ENCODE measurements at places on chromosomes 1 and 21.
A peak's percentile ranks its signal among the peaks of the same experiment; 100 is the strongest.

GRCh38 chr1:196887515-196888239 lies at the start of gene CFHR4:
CFHR4 (plus strand) TSS chr1:196888052; CDS start chr1:196888151, 99 bp downstream.
- no peak for DNase-seq

- DNase-seq, result no peak
These were observed 24.2 kb upstream of the CTBS start for GRCh38 chr1:84598418-84598817.

DNA sequence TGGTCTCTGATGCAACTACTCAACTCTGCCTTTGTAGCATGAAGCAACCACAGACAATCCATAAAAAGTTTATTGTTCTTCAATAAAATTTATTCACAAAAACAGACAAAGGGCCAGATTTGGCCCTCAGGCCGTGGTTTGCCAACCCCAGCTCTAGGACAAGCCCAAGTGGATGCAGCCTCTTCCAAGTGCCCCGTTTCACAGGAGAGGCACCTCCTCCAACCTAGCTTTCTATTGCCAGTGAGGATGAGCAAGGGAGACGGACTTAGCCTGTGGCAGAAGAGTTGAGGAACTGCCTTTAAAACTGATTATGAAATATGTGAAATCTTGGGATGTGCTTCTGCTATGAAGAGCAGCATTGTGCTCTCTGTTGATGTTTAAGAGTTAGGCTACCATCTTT lies 105.4 kb downstream of the PSMG1 start:
- DNase-seq, result no peak

DNA sequence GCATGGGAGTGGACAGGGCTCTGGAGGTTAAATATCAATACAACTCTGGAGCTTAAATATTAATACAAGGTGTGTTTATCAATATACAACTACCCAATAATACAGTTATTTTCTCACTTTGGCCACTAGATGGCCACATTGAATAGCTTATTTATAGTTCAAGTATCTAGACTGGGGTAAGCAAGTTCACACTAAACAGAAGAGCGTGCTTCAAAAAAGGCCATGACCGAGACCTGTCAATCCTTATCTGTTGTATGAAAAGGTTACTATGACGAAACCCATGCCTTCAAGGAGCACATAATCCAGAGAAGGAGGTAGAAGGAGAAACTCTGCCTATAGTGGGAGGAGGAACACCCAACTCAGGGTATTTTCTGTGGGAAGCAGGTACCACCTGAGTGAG lies 29.1 kb downstream of the CHML start:
- peak; percentile 23 for DNase-seq

DNA sequence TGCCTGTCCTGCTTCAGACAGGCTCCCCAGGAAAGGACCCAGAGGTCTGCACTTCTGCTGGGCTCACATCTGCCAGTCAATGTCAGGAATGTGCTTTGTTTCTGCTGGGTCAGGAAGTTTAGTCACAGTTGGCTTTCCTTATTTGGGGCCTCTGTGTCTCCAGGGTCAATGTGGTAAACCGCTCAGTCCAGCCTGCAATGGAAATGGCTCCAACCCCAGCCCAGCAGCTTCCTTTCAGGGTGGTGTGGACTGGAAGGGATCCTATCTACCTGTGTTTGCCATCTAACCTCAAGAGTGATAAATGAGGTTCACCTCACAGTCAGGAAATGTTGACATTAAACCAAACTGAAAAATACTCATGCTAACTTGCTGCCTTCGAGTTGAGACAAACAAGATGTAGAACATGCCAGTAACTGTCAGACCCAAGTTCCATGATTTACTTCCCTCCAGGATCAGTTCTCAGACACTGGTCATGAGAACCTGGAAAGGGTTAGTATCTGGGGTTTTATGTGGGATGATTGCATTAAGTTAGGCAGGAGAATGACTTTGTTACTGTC lies 20.3 kb downstream of the ENO1 start:
- no peak for DNase-seq

GRCh38 chr1:5098981-5099385 lies 444.6 kb downstream of the AJAP1 start:
- peak; percentile 31 for DNase-seq

DNA sequence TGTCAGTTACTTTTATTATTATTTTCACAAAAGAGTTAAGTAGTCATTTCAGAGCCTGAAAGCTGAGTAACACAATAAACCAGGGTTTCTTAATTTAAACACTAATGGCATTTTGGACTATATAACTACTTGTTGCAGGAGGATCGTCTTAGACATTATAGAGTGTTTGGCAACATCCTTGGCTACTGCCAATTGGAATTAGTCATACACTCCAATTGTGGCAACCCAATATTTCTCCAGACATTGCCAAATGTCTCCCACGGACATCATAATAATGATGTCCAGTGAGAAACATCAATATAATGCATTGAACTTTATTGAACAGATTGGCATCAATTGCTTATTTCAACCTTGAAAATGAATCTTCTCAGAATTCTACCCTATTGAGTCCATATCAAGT lies 441.9 kb upstream of the ADGRL4 start:
- DNase-seq, result no peak

GRCh38 chr1:202692959-202693555 lies 17.2 kb downstream of the SYT2 start:
- DNase-seq, result no peak

DNA sequence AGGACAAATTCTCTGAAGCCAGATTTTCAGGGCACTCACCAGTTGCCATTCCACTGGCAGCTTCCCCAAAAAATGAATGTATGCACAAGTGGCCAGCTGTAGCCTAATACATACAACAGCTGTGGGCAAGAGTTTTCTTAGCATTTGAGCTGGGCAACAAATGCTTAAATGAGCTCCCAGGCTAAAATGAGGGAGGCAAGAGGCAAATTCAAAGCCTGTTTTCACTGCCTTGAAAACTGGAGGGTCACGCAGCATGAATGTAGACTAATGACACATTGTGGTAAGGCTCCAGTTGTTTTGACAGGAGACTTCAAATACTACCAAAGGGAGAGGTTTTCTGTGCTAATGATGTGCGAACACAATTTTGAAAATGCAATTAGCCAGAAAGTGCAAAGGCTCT lies 88.2 kb downstream of the TIAM1 start:
- DNase-seq, result no peak

DNA sequence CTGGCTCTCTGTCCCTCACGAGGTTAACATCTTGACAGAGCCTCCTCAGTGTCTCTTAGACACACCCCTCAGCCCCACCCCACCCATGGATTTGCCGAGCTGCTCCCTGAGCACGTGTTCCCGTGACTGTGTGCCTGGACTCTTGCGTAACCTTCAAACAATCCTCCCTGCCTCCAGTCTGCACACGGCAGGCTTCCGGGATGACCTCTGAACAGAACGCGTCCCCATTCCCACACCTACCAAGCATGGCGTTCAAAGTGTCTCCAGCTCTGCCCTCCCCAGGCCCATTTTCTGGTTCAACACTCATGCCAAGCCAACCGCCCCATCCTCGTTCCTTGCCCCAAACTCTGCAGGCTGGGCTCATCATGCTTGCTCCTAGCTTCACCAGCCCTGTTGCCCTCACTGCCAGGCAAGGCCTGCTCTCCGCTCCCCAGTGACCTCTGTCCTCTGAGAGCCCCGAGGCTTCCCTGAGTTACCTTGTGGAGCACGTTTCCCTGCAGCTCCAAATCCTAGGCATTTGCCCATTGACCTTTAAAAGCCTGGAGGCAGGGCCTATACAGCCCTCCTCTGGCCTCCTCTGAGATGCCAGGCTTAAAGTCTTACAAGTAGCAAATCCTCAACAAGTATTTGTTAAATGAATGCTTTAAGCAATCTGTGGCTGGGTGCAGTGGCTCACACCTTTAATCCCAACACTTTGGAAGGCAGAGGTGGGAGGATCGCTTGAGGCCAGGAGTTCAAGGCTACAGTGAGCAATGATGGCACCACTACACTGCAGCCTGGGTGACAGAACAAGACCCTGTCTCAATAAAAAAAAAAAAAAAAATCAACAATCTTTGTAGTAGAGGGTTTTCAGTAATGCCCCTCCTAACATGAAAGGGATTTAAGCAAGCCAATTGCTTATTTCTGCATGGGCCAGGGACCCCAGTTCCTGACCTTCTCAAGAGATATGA lies 5.0 kb downstream of the AGT start:
- no peak for DNase-seq

- DNase-seq, result no peak
These were observed 14.8 kb upstream of the BCL9 start for GRCh38 chr1:147526501-147526900.

GRCh38 chr1:119987112-119987511 lies 82.3 kb downstream of the NOTCH2 start:
- DNase-seq, result no peak

GRCh38 chr1:217469983-217470382 lies 160.9 kb downstream of the GPATCH2 start:
- DNase-seq, result no peak

DNA sequence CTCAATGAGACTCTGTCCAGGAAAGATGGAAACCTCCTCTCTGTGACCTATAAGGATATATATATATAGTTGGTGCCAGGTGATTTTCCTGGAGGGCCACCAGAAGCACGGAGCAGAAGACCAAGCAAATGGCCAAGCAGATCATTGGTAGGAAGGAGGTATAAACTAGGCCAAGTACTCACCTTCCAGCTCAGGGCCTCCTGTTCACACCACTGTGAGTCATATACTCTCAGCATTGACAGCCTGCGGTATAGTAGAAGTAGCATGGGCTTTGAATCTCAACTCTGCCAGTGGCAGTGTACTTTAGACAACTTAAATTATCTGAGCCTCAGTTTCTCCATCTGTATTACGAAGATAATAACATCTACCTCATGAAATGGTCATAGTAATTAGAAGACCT lies 15.4 kb downstream of the IL12RB2 start:
- DNase-seq, result no peak

DNA sequence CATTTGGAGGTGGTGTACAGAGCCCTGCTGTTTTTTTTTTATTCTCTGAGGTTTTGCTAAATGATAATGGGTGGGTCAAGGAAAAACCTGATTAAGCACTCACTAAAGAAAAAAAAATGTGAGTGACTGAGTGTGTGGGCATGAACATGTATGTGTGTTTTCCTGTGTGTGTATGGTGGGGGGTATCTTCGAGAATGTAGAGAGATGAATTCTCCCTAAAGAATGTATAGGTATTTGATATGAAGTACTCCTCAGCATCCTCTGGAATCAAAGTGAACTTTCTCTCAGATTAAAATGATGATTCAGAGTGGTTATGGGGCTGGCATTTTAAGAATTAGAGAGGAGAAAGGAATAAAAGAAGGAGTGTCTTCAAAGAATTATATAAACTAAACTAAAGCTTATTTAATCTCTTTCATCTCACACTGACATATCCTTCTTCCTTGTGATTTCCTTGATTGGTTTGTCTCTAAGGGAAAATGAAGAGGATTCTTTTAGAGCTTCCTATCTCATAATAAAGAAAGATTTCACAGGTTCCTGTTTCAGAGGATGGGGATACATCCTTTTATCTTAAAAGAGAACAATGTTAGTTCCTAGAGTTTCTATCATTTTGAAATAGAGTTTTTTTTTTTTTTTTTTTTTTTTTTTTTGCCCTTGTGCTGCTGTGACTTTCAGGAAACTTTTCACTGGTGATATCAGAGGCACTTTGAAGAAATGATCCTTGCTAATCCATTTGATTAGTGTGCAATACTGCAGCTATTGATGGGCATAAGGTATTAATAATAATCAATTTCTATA lies 23.9 kb downstream of the S1PR1 start:
- no peak for DNase-seq

DNA sequence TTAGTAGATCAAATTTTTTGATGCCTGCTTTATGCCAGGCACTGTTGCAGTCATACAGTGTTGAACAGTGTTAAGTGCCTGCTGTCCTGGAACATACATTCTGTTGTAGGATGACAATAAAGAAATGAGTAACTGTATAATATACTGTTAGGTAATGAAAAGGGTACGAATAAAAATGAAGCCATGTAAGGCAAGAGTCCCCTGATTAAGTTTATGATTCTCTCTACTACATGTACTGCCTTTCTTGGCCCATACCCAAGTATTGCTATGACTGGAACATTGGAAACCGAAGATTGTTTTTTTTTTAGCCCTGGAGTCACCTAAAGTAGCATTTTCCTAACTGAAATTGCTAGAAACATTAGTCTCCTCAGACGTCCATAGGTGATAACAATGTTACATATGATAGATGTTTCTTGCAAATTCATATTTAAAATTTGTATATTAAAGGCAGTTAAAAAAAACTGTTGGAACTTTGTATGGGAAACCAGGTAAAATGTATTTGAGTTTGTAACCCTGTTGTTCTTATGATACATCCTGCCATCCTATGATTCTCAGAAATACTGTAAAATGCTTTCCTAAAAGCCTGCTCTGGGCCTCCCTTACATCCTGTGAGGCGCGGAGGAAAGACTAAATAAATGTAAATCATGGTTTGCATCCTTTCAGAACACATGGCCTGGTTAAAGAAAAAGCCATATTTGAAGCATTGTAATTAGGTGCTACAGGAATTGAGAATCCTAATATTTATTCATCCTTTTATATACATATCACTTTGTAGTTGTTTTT lies 5.8 kb downstream of the ATP5PB start:
- DNase-seq, result no peak

DNA sequence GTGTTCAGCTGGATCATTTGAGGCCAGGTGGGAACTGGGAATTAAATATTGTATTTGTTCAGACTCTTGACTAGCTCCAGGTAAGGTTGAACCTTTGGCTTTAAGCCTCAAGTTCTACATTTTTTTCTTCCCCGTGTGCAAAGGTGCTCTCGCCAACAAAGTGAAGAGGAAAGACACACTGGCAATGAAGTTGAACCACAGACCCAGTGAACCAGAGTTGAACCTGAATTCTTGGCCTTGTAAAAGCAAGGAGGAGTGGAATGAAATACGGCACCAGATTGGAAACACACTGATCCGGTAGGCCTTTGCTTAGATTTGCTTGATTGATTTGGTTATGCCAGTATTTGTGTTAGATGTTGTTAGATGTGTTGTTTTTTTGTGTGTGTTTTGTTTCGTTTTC lies 25.5 kb upstream of the RCC1 start:
- DNase-seq, result no peak

DNA sequence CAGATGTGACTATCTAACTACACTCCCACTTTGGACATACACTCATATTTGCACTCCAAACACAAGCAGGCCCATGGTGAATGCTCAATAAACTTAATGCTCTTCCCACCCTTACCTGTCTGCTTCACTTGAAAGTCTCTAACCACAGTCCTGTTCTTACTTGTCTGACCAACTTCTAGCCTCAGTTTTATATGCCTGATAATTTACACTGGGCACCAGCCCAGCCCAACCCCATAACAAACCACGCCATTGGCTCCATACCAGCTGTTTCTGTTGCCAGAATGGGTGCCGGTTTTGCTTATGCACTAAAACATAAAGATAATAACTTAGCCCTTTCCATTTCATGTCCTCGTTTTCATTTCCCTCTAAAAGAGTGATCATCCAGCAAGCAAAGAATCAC lies 395.4 kb downstream of the NTNG1 start:
- no peak for DNase-seq

Data from NCI-H1417 treated with DMSO at 0.1 percent for 48 hours (cell line).